Right forelimb (tissue), 1 donor: ENCODE measurements at places on chromosomes 1 and 21.

GRCh38 chr1:177172866-177173265 lies 2.1 kb downstream of the BRINP2 start:
- no peak for DNase-seq

GRCh38 chr1:94130851-94131595 lies 10.1 kb upstream of the ABCA4 start:
- no peak for DNase-seq

DNA sequence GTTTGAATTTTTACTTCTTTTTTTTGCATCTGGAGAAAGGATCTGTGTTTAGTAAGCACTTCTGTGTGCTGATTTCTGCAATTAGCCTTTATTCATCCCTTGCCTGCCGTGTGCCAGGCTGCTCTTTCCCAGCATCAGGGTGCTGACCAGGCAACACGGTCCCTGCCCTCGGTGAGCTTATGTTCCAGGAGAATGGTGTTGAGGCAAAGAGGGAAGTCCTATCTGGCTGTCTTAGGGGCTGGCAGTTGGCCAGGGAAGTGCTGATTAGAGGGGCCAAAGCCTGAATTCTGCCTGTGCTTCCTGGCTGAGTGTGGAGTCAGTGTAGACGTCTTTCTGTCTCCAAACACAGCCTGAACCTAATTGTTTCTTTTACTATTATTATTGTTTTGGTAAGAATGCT lies 187.1 kb downstream of the CAMTA1 start:
- peak; percentile 36 for DNase-seq

GRCh38 chr1:160924791-160925651 lies 29.6 kb downstream of the ITLN2 start:
- DNase-seq = no peak

DNA sequence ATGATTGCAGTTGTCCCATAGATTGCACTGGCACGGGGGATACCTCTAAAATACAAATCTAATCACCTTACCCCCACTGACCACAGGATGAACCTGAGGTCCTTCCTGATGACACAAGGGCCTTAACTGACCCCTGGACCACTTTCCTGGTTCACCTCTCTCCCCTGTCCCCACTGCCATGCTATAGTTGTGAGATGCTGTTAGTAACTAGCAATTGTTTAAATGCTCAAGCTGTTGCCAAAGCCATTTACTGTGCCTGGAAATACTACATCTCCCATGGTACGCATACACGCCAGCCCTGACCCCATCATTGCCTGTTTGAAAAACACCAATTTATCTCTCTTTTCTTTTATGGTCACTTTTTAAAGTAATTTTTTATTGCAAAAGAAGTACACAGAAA lies 29.1 kb upstream of the RGS8 start:
- DNase-seq = no peak

- no peak for DNase-seq
Measured at GRCh38 chr1:22206551-22207125, 63.7 kb upstream of the WNT4 start.

- no peak for DNase-seq
Measured at GRCh38 chr1:43048601-43049011, 89.9 kb upstream of the SLC2A1 start.

DNA sequence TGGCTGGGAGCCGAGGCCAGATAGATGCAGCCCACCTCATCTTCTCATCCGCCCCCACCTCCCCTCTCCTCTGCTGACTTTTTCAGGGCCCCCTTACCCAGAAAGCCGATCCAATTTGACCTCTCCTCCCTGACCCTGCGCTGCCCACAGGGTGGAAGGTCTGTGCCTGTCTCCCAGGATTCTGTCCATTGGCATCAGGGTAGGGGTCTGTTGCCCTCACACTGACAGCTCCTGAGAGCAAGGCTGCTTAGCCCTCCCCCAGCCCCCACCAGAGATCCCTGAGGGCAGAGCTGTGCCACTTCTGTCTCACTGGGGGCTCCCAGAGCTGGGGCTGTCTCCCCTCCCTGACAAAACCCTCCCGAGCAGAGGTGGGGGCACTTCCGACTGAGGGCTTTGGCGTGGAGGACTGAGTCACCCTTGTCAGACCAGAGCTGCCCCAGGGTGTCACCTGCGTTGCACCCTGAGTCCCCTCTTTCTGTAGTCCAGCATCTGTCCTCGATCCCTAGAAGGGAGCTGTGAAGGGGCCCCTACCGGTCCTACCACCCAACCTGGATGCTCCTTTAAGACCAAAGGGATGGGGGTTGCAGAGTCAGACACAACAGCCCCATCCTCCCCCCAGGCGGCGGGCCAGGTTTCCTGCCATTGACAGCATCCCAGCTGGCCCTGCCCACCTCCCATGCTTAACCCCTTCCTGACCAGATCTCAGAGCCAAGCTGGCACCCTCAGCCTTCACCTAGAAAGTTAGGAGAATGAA lies 2.4 kb upstream of the FAM110D start:
- DNase-seq = no peak

- no peak for DNase-seq
Measured at GRCh38 chr1:216740331-216740730, 17.1 kb upstream of the ESRRG start.

GRCh38 chr1:9165396-9165795 lies 36.5 kb upstream of the GPR157 start:
- no peak for DNase-seq

DNA sequence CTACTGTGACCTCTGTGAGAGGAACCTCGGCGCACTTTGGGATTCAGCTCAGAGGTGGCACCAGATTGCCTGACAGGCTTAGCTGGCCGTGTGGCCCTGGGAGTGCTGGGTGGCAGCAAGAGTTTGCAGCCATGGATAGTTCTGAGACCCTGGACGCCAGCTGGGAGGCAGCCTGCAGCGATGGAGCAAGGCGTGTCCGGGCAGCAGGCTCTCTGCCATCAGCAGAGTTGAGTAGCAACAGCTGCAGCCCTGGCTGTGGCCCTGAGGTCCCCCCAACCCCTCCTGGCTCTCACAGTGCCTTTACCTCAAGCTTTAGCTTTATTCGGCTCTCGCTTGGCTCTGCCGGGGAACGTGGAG lies 67.5 kb downstream of the DISC1 start:
- DNase-seq = peak; percentile 56

GRCh38 chr1:109488696-109489095 lies 5.0 kb downstream of the ATXN7L2 start:
- no peak for DNase-seq

DNA sequence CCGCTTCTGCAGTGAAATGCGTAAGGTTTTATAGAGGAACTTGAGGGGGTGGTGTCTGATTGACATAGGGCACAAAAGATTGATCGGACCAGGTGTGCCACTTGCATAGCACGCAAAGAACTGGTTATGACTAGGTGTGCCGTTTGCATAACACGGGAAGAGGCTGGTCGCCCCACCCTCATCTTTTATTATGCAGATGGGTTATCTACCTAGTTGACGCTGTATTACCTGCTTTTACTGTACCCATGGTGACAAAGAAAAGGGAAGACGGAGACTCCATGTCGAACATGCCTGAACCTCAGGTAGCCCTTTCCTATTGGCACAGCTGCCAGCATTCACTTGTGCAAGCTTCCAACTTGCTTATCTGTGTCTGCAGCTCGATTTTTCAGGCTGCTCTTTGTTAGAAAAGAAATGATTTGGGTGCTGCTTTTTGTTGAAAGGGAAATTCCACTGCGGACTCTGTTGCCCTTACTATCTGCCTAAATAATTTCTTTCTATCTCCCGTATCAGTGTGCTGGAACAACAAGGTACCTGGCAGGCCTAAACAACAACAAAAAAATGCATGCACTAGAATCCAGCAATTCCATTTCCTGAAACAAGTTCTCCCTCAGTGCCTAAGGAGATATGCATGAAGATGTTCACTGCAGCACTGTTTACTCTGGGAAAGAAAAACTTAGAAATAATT lies 194.4 kb upstream of the KAZN start:
- DNase-seq = no peak

DNA sequence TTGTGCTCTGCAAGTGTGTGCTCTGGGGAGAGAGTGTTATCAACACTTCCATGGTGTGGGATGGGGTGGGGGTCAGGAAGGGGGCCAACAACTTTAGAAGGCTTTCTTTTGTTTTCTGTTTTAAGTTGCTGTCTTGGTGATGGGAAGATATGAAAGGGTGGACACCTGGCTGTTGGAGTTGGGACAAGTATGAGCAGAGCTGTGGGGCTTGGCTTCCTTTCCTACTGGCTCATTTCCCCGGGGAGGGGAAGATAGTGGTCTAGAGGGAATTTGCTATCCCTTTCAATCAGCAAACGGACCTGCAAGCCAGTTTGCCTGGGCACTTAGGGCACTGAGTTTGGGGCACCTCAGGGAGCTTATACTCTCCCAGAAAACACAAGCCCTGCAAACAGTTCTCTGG lies 19.2 kb downstream of the IER5 start:
- no peak for DNase-seq
